ENCODE measurements at places on chromosomes 12 and 14. TPM values are rescaled to one million over a fixed set of nuclear protein-coding genes. Genes with fewer than 3 reads are reported as not detected.

DNA sequence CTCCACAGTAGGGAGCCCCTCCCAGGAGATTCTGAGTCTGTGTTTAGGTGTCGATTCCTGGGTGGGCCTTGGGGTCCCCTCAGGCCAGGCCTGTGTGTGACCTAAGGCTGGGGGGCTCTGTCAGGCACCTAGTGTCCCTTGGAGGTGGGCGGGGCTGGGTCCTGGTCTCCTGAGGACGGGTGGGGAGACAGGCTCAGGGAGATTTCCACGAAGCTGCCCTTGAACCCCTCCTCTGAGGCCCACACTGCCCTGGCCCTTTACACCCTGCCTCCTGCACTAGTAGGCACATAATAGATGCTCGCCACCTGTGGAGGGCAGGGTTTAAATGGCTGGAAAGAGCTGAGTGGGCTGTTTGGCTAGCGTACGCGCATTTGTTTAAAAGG lies 32.9 kb downstream of the MEG3 start:
- DNase-seq: no peak

TMEM119 gene
- not detected for total RNA-seq

DNA sequence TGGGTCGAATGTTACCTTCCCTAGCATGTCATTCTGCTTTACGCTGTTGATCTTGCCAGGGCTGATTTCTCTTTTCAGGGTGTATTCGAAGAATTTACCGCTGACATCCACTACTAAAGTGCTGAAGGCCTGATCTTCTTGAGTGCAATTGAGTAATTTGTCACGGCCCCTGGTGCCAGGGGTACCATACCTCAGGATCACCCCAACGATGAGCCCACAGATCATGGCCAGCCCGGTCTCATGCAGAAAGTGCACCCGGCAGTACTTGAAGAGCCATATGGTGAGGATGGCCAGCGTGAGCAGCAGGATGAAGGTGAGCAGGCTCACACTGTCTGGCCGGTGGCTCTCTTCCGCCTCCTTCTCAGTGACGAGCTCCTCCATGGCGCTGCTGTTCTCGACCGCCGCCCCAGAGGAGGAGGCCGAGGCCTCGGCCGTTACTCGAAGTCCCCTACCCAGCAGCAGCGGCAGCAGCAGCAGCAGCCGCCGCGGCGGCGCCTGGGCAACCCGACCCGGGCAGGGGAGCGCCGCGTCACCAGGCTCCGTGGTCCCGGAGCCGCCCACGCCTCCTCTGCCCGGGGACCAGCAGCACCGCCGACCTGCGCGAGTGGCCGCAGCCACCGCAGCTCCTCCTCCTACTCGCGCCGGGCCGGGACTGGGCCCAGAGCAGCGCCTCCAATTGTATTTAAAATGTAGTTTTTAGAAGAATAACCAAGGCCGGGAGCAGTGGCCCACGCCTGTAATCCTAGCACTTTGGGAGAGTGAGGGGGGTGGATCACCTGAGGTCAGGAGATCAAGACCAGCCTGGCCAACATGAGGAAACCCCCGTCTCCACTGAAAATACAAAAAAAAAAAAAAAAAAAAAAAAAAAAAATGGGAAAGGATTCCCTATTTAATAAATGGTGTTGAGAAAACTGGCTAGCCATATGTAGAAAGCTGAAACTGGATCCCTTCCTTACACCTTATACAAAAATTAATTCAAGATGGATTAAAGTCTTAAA lies 58.5 kb upstream of the TMPO start:
- DNase-seq: peak; percentile 57

POU6F1 gene
- total RNA-seq: 1.4 TPM

GRCh38 chr12:130715150-130715997 lies 725 bp downstream of the RIMBP2 start:
- DNase-seq: no peak
